CD4-positive, alpha-beta memory T cell (primary cell): ENCODE measurements at places on chromosomes 11 and 22. TPM values are rescaled to one million over a fixed set of nuclear protein-coding genes. Genes with fewer than 3 reads are reported as not detected.

DNA sequence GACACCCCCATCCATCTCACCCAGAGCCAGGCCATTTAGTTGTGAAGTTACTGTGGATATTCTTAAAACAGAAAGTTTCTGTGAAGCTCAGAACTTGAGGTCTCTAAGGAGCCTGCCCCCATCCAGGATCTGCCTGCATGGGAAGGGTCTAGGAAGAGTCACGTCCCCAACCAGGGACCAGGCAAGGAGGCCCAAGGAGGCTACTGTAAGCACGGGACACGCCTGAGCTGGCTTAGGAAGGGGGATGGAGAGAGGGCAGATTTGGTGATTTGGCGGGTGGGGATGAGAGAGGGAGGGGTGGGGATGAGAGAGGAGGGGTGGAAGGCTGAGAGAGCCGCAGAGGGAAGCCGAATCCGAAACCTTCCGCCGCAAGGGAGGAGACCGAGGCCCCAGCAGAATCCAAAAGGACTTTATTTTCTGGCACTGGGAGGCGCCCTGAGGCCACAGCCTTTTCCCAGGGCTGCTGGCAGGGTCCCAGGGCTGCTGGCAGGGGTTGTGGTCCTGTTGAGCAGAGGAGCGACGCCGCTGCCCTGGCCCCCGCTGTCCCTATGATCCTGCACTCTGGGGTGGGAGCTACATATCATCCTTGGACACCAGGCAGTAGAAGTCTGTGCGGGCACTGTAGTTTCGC is 9.4 kb downstream of the SIGIRR start:
- no peak overlapping the region for H3K4me3 ChIP-seq
- H3K36me3 ChIP-seq = peaks cover 11% of the 10 kb centered on the region
- no peak for DNase-seq

DNA sequence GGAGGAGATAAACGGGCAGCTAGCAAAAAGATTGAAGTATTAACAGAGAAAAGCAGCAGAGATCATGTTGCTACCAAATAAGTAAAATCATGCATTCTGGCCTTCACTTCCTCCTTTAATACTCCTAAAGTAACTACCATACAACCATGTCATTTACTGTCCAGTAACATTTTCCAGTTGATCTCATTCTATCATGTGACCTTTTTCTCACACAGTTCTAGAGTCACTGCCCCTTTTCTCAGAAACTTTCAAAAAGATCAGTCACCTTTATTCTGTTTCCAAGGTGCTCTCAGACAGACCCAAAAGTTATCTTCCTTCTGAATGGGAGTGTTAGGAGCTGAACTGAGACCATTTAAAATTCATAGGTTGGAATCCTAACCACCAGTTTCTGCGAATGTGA is 984.4 kb downstream of the FAM181B start:
- no peaks in the 10 kb centered on the region for H3K4me1 ChIP-seq
- no peak for DNase-seq
- no peak overlapping the region for H3K27ac ChIP-seq

DNA sequence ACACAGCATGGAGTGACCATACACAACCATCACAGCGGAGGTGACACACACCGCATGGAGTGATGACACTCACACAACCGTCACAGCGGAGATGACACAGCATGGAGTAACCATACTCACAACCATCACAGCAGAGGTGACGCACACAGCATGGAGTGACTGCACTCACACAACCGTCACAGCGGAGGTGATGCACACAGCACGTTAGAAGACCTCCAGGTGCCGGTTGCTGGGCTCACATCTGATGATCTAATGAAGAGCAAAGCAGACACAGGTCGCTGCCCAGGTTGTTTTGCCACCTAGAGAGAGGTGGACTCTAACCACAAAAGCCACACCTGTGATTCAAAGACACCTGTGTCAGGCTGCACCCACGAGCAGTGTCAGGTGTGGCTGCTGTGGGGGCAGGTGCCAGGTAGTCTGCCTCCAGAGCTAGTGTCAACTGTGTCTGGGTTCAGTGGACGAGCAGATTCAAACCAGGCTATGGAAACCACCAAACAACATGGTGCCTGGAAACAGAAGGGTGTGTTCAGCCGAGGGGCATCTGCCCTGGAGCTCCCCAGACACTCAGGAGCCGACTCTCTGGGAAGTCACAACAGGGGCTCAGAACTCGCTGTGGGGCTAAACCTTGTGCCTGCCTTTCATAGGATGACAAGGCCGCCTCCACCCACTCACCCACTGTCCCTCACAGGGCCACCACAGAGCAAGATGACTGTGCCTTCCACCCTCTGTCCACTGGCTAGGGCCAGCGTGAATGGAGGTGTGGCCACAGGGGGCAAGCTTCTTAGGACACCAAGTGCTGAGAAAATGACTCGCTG is 608.2 kb downstream of the TBC1D22A start:
- H3K36me3 ChIP-seq = no peaks in the 10 kb centered on the region
- no peak for DNase-seq
- H3K4me3 ChIP-seq = no peak overlapping the region
- no peaks in the 10 kb centered on the region for H3K4me1 ChIP-seq
- no peaks in the 10 kb centered on the region for H3K27me3 ChIP-seq

Gene OR9G1
- not detected for total RNA-seq

DNA sequence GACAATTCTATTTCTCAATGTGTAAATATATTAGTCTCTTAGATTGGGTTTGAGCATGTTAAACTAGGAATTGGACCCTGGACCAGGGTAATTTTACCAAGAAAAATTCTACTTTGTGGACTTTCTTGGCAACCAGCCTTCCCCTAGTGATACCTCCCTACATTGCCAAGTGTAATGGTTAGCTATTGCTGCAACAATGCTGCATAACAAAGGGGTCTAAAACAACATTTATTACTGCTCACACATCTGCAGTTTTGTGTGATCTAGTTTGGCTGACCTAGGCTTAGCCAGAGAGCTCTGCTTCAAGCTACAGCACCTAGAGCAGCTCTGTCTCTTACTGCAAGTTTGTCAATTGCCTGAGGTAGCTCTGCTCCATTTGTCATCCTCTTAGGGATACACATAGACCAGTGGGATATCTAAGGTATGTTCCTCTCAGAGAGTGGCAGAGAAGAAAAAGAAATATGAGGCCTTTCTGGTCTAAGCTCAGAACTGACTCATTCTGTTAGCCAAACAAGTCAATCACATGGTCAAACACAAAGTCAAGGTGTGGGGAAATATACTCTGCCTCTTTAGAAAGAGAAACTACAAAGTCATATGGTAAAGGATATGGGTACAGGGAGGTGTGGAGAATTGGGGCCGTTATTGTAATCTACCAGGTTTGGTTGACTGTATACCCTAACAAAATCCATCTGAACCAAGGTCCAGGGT is 2.0 kb upstream of the LAYN start:
- no peak overlapping the region for H3K27ac ChIP-seq
- H3K27me3 ChIP-seq = peaks cover 30% of the 10 kb centered on the region
- no peak for DNase-seq
- H3K4me1 ChIP-seq = peaks cover 21% of the 10 kb centered on the region
- no peak overlapping the region for H3K4me3 ChIP-seq

GRCh38 chr11:60477035-60477445 is 15.5 kb upstream of the MS4A12 start:
- H3K27me3 ChIP-seq = no peaks in the 10 kb centered on the region
- H3K27ac ChIP-seq = no peak overlapping the region
- H3K36me3 ChIP-seq = no peaks in the 10 kb centered on the region
- no peaks in the 10 kb centered on the region for H3K4me1 ChIP-seq
- DNase-seq = no peak
- no peak overlapping the region for H3K4me3 ChIP-seq

Gene CCDC87
- total RNA-seq = not detected

DNA sequence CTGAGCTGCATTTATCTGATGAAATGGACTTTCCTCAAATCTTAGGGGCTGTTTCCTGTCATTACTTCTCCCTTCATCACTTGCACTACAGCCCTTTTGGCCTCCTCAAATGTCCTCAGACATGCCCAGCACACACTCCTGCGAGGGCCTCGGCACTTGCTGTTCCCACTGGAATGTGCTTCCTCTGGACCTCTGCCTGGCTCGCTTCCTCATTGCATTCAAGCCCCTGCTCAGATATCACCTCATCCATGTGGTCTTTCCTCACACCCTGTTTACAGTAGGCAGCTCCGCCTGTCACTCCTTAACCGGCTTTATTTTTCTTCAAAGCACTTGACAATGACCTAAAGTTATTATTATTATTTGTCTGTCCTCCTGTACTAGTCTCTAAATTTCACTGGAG is 9.0 kb downstream of the NAT10 start:
- H3K27me3 ChIP-seq = no peaks in the 10 kb centered on the region
- no peaks in the 10 kb centered on the region for H3K4me1 ChIP-seq
- no peak for DNase-seq
- H3K36me3 ChIP-seq = peaks cover 83% of the 10 kb centered on the region
- no peak overlapping the region for H3K4me3 ChIP-seq
- H3K27ac ChIP-seq = no peak overlapping the region

DNA sequence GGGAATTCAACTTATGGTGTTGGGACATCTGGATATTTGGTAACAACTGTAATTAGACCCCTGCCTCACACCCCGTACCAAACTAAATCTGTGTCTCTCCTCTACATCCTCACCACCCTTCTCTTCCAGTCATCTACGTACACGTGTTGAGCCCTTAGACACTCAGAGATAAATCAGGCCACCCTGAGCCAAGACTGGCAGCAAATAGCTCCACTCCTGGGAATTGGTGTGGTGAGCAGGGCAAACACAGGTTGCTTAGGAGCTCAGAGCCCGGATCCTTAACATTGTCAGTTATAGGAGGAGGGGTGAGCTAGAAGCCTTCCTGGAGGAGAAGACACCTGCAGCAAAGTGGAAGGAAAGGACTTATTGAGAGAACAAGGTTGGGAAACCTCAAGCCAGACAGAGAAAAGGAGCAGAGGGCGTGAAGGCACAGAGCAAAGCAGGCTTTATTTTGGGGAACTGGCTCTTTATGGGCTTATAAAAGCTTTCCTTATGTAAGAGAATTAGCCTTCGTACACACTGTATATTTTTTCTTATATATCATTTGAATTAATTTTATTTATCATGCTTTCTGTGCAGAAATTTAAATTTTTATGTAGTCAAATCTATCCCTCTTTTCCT is 36.9 kb upstream of the KLHL35 start:
- DNase-seq = no peak
- no peaks in the 10 kb centered on the region for H3K27me3 ChIP-seq
- no peak overlapping the region for H3K4me3 ChIP-seq
- peaks cover 11% of the 10 kb centered on the region for H3K36me3 ChIP-seq
- no peak overlapping the region for H3K27ac ChIP-seq

DNA sequence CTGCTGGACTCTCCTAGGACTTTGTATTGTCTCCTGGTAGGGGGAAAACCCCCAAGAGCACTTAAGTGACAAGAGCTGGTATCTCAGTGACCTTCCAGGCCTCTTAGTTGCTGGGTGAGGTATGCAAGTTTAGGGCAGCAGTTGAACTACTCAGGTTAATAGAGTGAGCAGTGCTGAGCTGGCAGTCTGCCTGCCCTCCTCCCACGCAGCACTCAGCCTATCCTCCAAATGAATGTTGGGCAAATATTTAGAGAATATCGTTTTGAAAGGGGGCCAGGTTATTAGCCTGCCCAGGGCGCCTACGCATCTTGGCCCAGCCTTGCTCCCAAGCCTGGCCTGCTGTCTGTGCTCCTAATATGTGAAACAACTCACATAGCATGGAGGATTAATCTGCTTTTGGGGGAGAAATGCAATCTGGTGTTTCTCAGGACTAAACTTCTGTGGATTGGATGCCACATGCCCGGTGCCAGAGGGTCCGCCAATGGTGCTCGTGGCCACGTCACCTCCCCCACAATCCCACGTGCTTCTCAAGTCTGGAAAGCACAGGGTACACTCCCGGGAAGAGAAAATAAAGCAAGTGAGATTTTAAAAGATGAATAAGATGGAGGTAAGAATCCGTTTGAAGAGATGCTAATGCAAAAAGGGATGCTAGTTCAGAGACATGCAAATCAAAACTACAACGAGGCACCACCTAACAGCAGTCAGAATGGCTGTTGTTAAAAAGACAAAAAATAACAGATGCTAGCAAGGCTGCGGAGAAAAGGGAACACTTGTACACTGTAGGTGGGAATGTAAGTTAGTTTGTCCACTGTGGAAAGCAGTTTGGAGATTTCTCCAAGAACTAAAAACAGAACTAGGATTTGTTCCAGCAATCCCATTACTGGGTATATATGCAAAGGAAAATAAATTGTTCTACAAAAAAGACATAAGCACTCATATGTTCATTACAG is 67.7 kb downstream of the SPON1 start:
- no peaks in the 10 kb centered on the region for H3K4me1 ChIP-seq

DNA sequence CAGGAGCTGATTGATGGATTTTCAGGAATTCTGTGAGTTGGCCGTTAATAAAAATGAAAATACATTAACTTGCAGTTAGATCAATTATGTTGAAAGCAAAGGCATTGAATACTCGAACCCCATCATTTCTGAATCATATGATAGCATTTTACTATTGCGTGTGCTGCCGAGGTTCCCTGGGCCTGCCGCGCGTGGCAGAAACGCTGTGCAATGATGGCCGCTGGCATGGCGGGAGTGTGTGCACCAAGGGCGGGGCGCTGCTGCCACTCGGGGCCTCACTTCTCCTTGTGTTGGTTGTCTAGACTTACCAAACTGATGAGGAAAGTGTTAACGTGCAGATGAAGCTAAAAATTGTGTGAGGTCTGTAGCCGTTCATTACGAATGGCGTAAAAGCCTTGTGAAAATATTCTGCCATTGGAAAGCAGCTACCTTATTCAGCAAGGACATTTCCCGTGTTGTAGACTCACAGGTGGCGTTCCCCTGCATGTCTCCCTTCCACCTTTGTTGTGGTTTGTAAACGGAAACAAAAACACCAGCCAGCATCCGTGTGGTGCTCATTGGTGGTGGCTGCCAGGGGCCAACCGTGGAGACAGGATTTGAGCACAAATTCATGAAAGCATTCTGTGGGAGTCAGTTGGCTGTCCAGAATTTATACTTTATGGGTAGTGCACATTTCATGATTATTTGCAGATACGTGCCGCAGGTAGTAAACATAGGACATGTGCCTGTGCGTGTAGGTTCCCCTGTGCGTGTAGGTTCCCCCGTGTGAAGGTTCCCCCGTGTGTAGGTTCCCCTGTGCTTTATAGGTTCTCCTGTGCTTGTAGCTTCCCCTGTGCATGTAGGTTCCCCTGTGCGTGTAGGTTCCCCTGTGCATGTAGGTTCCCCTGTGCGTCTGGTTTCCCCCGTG is 5.9 kb upstream of the GRAMD4 start:
- DNase-seq = peak; percentile 91
- H3K4me3 ChIP-seq = peak overlapping the region; percentile 58
- H3K4me1 ChIP-seq = peaks cover 32% of the 10 kb centered on the region
